ENCODE measurements at places on chromosomes 16 and 17.

- no peak for DNase-seq
Measured at GRCh38 chr17:69117855-69118784, 23.6 kb downstream of the ABCA6 start.

DNA sequence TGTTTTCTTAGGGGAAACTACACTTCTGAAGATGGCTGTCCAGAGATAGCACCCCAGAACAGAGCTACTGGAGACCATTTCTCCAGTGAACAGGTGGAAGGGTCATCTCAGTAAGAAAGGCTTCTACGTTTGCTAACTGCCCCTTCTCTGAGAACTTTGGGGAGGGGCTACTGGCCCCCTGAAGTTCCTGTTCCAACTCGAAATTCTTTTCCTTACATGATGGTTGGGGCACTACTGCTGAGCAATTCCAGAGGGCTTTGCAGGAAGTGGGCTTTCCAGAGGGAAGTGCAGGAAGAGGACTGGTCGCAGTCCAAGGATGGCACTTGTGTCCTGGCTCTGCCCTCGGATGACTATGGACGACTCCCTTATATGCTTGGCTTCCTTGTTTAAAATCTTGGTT is 31.2 kb downstream of the TOM1L2 start:
- no peak for DNase-seq

DNA sequence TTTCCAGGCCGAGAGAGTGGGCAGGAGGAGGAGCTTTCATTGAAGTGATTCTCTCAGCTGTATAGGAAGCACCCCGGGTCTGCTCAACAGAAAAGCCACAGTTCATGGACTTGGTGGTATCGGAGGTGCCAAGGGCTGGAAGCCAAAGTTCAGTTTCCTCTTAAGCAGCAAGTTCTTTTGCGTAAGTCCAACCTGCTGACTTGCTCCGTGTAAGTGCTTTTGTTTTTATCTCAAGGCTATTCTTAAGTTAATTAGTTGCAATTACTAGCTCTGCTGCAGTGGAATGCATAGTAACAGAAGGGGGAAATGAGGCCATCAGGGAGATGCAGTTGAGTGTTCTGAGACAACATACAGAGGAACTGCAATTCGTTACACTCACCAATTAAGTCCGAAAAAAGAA is 44.6 kb downstream of the SMIM36 start:
- no peak for DNase-seq

- DNase-seq, result peak; percentile 84
Measured at GRCh38 chr17:29613352-29613837, 9.3 kb downstream of the CORO6 start.

DNA sequence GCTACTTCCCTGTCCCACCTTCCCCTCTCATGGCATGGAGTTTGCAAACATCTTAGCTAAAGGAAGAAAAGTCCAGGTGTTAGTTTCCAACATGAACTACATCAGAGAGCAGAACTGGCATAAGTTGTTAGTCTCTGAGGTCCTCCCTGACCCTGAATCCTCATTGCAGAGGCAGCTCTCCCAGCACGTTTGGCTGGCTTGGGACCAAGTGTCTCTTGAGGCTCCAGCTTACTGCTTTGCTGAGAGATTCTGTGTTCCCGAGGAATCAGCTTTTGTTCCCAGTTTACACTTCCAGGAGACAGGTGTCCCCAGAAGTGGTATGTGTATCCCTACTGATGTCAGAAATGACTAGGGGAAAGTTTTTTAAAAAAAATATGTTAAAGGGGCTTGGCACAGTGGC is 14.7 kb downstream of the DNAH9 start:
- DNase-seq, result no peak

GRCh38 chr17:19787733-19788357 is 39.7 kb upstream of the ALDH3A1 start:
- no peak for DNase-seq

- no peak for DNase-seq
Measured at GRCh38 chr17:42291129-42291528, 2.8 kb downstream of the STAT5A start.

DNA sequence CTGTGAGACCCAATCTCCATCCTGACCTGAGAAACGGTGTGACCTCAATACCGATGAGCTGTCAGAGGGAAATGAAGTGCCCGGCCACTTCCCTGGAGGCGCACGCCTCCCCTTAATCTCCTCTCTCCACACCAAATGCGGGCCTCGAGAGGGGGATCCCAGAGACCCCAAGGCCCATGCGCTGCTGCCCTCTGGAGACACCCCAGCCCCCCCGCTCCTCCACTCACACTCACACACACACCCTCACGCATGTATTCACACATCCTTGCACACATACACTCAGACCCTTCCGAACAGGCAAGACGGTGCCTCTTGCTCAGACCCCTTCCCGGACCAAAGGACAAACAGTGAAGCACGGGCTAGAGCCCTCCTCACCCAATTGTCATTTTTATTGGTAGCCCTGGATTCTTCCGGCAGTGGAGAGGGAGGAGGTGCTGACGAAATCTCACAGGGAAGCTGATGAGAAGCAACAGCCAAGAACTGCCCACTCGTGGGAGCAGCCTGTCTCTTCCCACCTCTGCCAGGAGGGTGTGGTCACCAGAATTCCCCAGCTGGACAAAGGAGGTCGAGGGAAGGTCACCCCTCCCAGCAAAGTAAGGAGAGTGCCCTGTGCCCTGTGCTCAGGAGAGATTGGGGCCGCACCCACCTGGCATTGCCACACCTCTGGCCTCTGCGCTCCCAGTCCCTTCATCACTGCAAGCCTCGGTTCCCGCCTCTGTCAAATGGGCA is 136.0 kb upstream of the TNRC6C start:
- no peak for DNase-seq

DNA sequence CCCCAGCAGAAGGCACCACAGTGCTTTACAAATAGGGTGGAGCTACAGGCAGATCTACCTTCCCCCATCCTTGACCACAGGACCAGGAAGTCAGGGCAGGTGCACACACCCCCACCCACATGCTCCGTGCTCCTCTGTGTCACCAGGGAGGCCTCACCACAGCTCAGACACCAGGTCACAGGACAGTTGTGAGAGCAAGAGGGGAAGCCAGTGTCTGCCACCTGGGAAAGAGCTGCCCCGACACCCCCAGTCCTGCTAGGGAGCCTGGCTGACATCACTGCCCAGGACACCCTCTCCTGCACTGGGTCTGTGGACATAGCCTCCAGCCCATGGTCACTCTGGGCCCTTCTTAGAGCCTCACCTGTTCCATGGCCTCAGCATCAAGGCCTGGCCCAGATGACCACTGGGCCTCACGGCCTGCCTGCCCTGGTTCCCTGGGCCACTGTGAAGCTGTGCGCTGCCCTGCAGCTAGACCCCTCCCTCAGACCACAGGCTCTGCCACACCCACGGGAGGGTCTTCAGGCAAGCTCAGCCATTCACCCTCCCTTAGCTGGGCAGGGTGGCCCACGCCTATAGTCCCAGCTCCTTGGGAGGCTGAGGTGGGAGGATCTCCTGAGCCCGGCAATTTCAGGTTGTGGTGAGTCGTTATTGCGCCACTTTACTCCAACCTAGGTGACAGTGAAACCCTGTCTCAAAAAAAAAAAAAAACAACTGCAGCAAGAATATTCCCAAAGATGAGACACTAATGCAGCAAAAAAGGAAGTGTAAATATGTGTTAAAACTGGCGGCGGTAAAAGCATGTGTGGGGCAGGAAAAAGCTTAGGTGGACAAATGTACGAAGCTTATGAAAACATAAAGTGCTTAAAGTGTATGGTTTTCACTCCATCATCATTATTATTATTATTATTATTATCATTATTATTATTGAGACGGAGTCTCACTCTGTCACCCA is 14.2 kb downstream of the POLR3K start:
- DNase-seq, result peak; percentile 21

DNA sequence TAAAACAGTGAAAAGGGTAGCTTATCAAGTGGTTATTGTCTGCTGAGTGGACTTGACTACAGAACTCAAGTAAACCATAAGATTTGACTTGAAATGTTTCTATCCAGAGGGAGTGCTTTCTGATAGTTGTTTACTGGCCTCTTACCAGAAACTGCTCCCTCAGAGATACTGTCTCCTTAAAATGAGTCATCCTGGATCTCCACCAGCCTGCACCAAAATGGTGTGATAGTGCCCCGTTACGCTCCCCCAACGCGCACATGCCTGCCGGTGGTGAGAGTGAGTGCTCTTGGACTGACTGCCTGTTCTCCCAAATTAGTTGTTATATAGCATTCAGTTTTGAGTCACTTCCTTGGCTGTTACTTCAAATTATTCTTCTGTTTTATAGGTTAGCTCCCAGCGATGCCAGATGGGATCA is 22.9 kb downstream of the PRCD start:
- DNase-seq, result no peak

DNA sequence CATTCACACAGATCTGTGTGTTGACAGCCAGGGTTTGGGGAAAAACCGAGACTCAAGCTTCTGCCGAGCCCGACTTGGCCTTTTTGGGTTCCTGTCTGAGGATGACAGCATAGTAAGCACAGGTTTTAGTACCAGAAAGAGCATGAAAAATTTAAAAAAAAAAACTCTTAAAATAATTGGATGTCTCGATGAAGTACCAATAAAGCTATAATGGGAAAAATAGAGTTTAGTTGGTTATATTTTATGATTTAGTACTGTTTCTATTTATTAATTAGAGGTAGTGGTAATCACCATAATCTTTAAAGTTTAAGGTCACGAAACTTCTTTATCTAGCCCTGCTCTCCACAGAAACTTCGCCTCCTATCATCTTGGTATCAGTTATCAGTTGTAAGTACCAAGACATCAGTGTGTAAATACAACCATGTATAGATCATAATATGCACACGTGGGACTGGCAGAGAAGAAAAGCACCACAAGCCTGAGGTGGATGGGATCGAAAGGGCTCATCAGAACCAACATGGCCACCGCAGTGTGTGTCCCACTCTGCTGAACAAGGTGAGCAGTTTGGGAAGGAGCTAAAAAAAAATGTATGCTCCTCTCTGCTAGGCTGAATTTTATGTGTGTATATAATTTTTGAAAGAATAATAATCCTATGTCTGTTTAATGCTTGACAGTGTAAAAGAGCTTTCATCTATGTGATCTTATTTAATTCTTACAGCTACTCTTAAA is 14.4 kb upstream of the EEF2K start:
- no peak for DNase-seq

- DNase-seq, result no peak
Measured at GRCh38 chr17:64223283-64223682, 39.8 kb downstream of the TEX2 start.

GRCh38 chr17:2094891-2095535 is 40.1 kb downstream of the HIC1 start:
- no peak for DNase-seq

- DNase-seq, result no peak
Measured at GRCh38 chr17:42865638-42866094, 14.7 kb downstream of the AOC3 start.

DNA sequence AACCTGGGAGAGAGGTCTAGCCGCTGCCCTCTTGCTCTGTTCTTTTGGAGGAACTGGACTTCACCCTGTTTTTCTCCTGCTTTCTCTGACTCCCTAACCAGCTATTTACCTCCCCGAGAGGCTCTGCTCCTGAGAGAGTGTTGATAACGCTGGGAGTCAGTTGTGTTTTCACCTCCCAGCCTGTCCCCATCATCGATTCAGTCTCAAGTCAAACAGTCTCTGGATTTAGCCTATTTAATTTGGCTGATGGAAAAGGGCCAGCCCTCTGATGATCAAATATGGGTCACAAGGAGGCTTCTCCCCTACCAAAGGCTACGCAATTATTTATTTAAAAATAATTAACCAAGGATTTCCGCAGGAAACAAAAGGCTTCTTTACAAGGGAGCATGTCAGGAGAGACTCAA is 31.8 kb downstream of the HNF1B start:
- no peak for DNase-seq

DNA sequence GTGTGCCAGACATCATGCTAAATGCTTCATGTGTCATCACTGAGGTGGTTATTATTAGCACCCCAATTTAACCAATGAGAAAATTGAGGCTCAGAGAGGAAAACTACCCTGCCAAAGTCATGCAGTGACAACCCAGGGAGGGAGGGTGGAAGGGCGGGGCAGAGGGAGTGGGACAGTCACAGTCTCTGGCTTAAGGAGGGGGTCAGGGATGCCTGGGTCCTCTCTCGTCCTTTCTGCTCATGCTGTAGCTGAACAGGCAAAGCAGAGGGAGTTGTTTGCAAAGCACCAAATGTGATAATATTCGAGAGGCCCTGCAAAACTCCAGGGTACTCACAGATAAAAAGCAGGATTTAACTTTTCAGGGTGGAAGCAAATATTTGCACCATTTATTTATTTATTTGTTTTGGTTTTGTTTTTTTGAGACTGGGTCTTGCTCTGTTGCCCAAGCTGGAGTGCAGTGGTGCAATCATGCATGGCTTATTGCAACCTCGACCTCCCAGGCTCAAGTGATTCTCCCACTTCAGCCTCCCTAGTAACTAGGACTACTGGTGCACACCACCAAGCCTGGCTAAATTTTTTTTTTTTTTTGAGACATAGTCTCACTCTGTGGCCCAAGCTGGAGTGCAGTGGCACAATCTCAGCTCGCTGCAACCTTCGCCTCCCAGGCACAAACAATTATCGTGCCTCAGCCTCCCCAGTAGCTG is 47.9 kb upstream of the NKD1 start:
- DNase-seq, result no peak

DNA sequence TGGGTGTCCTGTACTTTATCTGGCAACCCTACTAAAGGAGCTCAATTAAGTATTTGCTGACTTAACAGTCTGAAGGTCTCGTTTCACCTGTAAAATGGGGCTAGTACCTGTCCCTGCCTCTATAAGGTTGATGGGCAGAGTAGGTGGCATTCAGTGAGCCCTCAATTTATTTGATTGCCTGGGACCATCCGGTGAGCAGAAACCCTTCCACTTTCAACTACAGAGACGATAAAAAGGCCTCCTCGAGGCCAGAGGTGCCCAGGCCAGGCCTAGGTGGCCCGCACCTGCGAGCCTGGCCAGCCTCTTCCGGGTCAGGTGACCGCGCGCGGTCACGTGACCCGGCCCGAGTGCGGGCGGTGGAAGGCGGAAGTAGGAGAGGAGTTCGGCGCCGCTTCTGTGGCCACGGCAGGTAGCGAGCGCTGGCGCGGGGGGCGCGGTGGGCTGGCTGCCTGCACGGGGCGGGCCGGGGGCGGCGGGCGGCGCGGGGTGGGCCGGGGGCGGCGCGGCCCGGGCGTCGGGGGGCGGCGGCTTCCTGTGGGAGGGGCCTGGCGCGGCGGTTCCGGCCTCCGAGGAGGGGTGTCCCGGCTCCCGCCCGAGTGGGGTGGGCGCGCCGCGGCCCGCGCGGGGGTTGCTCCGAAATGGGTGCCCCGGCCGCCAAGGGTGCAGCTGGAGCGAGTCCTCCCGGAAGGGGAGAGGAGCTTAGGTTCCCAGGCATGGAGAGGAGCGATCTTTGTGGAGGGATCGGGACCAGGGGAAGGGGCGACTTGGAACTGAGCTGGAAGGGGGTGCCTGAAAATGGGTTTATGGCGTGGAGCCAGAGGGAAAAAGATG is at the start of gene WWP2:
Gene WWP2 (plus strand): TSS at position 350 of the 831 bp plus-strand sequence. CDS start 24,679 bp downstream, outside the sequence.
- peak; percentile 69 for DNase-seq

- DNase-seq, result no peak
Measured at GRCh38 chr17:27878776-27879562, 14.2 kb downstream of the LYRM9 start.

- no peak for DNase-seq
Measured at GRCh38 chr16:50151756-50152155, 1.4 kb upstream of the TENT4B start.

GRCh38 chr17:63688396-63689020 is 11.4 kb downstream of the LIMD2 start:
- DNase-seq, result no peak
